NCI-H460 (cell line): ENCODE measurements at places on chromosomes 11 and 22. TPM values are rescaled to one million over a fixed set of nuclear protein-coding genes. Genes with fewer than 3 reads are reported as not detected.

Gene OR5M11
- not detected in 2 replicates for total RNA-seq

Gene DEPDC7
- total RNA-seq = 1.3 and 2.2 TPM in 2 replicates

Gene OR56A3
- not detected in 2 replicates for total RNA-seq

DNA sequence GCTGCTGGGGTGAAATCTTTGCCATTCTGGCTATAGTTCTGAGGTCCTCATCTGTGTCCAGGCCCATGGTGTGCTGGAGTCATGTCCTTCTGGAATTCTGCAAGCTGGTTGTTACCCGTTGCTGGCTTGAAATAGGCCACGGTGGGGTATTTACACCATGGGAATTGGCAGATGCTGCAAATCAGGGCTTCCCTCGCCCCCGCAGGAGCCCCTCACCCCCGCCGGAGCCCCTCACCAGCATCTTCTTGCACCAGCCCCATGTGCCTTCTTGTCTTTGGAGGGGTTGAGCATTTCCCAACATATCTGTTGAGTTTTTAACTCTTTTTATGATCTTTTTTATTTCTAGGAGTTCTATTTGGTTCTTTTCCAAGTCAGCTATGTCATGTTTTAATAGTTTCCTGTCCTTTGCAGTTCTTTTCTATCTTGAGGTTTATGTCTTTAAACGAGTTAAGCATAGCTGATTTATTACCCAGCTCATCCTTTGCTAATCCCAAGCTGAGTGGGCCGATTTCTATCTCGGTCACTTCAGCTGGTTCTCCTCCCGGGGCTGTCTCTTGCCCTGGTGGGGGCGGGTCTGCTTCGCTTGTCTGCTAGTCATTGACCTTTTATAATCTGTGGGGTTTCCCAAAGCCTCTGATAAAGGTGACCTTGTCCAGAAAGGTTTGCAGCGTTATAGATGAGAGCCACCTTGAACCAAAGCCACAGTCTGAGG lies 17.6 kb downstream of the ANO1 start:
- no peak for DNase-seq

DNA sequence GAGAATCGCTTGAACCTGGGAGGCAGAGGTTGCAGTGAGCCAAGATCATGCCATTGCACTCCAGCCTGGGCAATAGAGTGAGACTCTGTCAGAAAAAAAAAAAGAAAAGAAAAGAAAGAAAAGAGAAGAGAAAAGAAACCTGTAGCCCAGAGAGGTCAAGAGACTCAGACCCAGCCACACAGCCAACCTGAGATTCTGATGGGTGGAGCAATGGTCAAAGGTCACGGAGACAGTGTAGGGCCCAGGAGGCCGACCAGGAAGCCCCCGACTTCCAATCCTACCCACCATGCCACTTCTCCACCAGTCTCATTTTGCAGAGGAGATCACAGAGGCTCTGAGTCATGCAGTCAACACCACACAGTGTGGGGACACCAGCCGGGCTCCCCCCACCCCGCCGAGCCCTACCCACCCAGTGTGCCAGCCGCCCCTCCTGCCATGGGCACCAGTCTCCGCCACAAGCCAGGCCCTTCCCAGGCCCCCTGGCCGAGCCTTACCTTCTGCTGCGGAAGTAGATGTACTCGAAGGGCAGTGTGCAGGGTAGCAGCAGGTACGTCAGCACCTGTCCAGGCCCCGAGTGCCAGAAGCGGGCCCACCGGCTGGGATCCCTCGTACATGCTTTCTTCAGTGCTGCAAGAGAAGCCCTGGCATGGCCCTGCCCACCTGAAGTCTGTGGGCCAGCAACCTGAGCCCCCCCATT lies 7.9 kb downstream of the PNPLA5 start:
- no peak for DNase-seq

Gene DEUP1
- not detected in 2 replicates for total RNA-seq

Gene RELT
- 2.3 and 3.1 TPM in 2 replicates for total RNA-seq

Gene TIMP3
- total RNA-seq = 0.38 and 0.42 TPM in 2 replicates

- DNase-seq = no peak
Measured at GRCh38 chr11:117097014-117097388, 1.2 kb downstream of the SIK3 start.

DNA sequence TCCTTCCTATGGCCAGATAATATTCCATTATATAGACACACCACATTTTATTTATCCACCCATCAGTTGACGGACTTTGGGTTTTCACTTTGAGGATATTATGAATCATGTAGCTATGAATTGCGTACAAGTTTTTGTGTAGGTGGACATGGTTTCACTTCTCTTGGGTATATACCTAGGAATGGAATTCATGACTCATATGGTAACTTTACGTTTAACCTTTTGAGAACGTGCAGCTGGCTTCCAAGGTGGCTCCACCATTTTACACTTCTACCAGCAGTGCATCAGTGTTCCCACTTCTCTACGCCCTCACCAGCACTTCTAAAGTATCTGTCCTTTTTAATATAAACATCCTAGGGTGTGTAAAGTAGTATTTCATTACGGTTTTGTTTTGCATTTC lies 112.0 kb downstream of the PLEKHA7 start:
- DNase-seq = no peak

- no peak for DNase-seq
Measured at GRCh38 chr11:130609121-130610035, 160.9 kb downstream of the ADAMTS15 start.

Gene SYCE3
- 0.50 TPM in 1 of 2 replicates, not detected in the other for total RNA-seq
